NCI-H510A (cell line): ENCODE measurements at places on chromosomes 13 and 19.

GRCh38 chr19:51621178-51621577, 9.0 kb downstream of the SIGLEC5 start:
- DNase-seq: no peak

DNA sequence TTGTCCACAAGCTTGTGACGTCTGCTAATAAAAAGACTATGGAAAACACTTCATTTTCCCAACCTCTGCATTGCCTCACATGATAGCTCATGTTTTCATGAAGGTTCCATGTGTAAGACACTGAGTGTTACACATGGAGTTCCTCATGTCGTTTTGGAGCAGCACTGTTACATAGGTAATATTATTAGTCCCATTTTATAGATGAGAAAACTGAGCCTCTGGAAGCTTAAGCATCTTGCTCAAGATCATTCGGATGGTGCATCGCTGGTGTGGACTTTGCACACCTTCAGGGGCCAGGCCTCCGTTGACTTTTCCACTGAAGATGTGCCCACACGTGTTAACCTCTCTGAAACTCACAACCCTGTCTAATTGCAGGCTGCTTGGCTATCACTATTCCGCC, 743.4 kb downstream of the UQCRFS1 start:
- no peak for DNase-seq

GRCh38 chr19:42455621-42456081, 12.9 kb upstream of the CXCL17 start:
- no peak for DNase-seq

GRCh38 chr19:1057176-1057855, 9.7 kb upstream of the ARHGAP45 start:
- DNase-seq: no peak

GRCh38 chr19:10222201-10222890, 8.8 kb downstream of the S1PR2 start:
- no peak for DNase-seq

DNA sequence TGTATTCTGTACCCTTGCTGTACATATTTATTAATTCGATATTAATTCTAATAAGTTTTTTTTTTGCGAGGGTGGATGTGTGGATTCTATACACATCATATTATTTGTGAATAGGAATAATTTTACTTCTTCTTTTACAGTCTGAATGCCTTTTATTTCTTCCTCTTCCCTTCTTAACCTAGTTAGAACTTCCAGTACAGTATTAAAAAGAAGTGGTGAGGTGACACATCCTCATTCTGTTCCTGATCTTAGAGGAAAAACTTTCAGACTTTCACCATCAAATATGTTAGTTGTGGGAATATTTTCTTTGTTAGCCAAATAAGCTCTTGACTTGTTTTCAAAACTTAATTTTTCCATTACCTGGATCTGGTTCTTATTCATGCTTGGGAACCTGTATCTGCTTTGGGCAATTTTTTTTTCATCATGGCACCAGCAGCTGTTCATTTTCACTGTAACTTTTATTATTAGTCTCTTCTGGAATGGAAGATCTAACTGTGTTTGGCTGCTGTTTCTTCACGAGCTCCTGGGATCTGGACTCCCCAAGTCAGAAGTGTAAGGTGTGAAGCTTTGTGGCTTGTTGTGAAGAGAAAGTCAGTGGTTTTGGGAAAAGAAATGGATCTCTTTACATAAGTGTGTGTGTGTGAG, 33.1 kb downstream of the RGCC start:
- no peak for DNase-seq
